ENCODE measurements at places on chromosomes 16 and 17.

GRCh38 chr17:56489980-56490379 lies 103.5 kb upstream of the NOG start:
- DNase-seq: no peak

DNA sequence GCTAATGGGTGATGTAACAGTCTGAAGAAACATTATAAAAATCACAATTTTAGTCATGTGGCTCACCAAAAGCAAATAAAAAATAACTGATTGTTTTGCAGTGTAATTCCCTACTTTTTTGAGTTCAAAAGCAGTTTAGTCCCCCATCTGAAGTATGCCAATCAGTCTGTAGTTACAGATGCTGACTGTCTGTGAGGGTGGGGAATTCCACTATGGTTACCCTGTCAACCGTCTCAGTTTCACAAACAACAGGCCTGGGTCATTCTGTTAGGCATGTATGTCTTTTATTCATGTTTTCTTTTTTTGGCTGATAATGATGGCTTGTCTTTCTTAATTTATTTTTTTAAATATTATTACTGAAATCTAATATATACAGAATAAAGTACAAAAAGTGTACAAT lies 69.3 kb downstream of the STXBP4 start:
- DNase-seq: no peak

- no peak for DNase-seq
These were observed 1.1 kb upstream of the XYLT1 start for GRCh38 chr16:17471719-17472461.

DNA sequence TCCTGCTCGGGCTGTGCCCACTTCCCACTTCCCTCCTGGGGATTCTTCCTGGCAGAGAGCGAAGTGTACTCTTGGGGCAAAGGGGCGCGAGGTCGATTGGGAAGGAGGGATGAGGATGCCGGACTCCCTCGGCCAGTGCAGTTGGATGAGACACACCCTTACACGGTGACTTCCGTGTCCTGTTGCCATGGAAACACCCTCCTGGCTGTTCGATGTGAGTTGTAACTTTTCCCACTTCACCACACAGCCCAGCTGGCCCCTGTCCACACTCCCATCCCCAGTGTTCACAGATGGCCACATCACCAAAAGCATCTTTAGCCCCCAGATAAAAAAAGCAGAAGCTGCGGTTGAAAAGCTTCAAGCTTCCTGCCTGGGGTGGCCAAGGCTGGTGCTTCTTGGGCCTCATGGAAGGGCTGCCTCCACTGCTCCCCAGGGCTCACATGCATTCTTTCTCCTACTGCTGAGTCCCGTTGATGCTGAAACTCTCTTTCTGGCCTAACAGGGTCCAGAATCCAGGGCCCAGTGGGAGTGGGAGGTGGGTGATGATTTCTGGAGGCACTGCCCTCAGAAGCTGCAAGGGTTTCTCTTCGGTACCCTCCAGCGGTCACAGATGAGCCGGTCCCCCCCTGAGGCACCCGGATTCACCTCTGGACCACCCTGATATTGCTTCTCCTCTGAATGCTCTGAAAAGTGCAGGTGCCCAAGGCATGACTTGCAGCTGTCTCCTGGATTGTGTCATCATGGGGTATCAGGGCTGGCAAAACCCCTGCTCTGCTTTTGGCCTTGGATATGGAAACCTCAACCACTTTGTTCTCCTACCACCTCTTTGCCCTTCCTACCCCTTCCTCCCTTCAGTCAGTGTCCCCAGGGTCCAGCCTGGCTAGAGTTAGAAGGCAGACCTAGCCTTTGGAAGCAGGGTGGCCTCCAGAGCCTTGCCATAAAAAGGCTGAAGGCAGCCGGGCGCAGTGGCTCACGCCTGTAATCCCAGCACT lies 2.2 kb upstream of the TRAF4 start:
- no peak for DNase-seq

- no peak for DNase-seq
These were observed 26.4 kb downstream of the ARHGAP17 start for GRCh38 chr16:24988593-24989338.

DNA sequence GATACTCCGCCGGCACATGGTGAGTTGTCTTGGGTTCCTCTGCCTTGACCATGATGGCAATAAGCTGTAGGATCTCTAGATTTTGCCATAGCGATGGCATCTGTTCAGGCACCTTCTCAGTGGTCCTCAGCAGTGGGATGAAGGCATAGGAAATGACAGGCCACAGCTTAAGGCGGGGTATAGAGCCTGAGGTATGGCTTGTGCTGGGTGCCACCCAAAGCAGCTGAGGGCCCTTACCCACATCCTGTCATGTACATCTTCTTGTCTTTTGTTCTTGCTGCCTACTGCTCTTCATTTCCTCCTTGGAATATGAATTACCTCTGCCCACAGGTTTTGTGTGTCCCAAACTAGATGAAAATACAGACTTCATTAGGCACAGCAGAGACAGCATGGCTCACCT lies 29.5 kb downstream of the KAT7 start:
- DNase-seq: peak; percentile 75

- DNase-seq: no peak
These were observed 354.0 kb upstream of the CCL2 start for GRCh38 chr17:33901085-33901484.

- DNase-seq: peak; percentile 80
These were observed 5.2 kb upstream of the GRIN2C start for GRCh38 chr17:74864866-74865395.

- no peak for DNase-seq
These were observed 80.8 kb upstream of the DYNLRB2 start for GRCh38 chr16:80459966-80460365.

GRCh38 chr17:21021208-21021803 lies 21.5 kb downstream of the USP22 start:
- DNase-seq: no peak

GRCh38 chr16:20259541-20259940 lies 67.8 kb downstream of the GP2 start:
- DNase-seq: no peak

GRCh38 chr16:4309833-4310266 lies 6.0 kb upstream of the GLIS2 start:
- DNase-seq: peak; percentile 68

GRCh38 chr17:81336930-81337325 lies 41.8 kb upstream of the SLC38A10 start:
- no peak for DNase-seq

Measured in CD4-positive, alpha-beta T cell treated with Interferon alpha-2 for 1 hour (primary cell).